ENCODE measurements at places on chromosomes 2 and 18.

DNA sequence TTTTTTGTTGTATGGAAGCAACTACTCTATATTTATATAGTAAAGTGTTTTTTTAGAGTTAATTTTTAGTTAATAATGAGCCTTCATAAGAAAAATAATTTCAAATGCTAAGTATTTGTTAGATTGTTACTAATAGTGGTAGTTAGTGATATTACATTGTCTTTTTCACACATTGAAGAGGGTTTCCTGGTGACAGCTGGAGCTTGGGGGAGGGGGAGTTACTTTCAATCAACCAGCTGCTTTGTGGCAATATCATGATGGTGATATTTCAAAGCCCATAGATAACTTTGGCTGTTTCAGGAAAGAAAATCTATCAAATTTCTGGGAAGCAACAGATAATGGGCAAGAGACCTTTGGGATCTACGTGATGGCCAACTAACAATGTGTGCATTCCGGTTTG is 4.1 kb downstream of the RHBDD1 start:
- no peak for DNase-seq

DNA sequence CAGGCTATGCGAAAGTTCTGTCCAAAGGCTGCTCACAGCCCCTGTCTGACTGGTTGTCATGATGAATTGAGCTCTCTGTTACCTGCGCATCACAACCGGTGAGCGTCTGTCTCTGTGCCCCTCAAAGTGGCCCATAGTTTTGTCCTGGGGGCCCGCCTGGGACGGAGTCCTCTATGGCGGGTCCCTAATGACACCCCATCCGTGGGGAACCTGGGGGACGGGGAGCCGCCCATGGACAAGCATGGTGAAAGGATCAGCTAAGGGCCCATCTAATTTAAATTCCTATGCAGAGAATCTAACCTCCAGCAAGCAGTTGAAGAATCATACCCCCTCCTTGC is 473 bp downstream of the ELMOD3 start:
- no peak for DNase-seq

- DNase-seq = no peak
Observed at GRCh38 chr18:59751186-59751585, 54.0 kb upstream of the CCBE1 start.

- no peak for DNase-seq
Observed at GRCh38 chr2:241546771-241547498, 11.6 kb upstream of the BOK start.

- DNase-seq = peak; percentile 1
Observed at GRCh38 chr2:191321861-191322662, 76.9 kb downstream of the MYO1B start.

DNA sequence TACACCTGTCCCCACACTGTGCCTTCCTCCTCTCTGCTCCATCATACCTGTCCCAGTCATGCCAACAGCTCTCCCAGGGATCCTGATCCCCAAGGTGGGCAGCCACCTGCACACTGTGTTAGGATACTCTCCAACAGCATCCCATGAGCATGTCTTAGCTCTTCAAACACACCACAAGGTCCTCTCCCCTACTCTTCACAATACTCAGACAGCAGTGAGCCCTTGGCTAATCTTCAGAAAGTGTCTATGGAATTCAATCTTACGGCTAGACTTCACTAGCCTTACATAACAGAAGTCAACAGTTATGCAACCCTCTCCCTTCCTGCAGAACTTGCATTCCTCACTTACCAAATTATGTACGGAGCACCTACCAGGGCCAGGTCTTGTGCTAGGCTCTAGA is 79.9 kb downstream of the MYO5B start:
- DNase-seq = no peak

GRCh38 chr2:8281950-8282857 is 399.7 kb upstream of the ID2 start:
- DNase-seq = no peak

- no peak for DNase-seq
Observed at GRCh38 chr18:35588995-35589394, 7.5 kb downstream of the GALNT1 start.

- no peak for DNase-seq
Observed at GRCh38 chr2:1972422-1972821, 228.1 kb upstream of the PXDN start.

- no peak for DNase-seq
Observed at GRCh38 chr2:176729706-176730569, 460.7 kb downstream of the MTX2 start.

GRCh38 chr18:65435534-65435933 is 315.3 kb upstream of the CDH7 start:
- no peak for DNase-seq

GRCh38 chr18:31267823-31268481 is 50.0 kb upstream of the DSG1 start:
- no peak for DNase-seq

DNA sequence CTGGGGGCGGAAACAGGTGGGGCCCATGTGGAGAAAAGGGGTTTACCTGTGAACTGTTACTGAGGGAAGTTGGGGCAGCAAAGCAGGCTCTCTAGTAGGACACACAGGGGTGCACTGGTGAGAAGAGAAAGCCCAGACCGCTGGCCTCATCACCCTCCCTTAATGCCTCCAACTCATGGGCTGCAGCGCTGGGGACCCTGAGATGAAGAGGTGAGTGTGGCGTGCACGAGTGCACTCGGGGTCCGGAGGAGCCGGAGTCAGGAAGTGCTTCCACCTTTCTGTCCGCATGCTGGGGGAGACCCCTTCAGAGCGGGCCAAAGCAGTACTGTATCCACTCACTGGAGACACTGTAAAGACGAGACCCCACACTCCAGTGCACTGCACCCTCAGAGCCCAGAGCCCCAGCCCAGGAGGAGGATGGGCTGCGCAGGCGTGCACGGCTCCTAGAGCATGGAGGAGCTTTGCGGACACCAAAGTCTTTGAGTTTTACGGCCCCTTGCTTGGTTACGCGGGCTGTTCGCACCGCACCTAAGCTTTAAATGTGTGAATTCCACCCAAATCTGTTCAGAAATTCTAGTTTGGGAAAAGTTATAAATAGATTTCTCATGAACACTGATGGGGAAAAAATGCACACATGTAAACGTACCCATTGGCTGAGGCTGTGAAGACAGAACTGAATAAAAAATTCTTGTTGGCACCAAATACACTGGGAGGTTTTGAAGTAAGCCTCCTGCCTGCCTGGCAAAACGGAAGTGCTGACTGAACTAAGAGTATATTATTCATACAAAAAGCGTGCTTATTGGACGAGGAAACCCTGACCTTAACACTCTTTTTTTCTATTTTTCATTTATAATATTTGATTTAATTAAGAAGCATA is 45.4 kb upstream of the PPP4R1 start:
- no peak for DNase-seq

- DNase-seq = no peak
Observed at GRCh38 chr2:218431878-218432277, 13.0 kb downstream of the VIL1 start.

DNA sequence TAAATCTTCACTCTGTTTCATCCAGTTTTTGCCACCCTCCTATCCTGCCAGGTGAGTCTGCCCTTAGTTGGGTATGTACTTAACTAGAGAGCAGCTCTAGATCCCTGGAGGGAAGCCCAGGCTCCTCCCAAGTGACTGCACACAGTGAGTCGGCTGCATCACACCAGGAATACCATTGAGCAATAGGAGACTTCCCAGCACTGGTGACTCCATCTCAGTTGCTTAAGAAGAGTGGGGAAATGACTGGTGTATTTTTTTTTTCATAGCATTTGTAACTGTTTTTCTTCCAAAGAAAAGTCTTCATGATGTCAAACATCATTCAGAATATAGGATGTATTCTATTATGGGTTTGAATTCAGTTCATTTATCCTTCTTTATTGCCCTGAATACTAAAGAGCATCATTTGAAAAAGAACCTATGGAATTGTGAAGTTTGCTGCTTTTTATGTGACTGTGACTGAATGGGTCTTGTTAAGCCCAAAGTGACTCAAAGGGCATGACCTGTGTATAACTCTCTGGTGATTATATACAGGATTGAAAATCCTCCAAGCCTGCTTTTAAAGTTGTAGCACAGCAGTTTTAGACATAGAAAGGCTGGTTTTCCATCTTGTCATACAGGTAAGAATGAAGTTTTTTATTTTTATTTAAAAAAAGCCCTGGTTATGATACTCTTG is 84.3 kb downstream of the MAP3K20 start:
- no peak for DNase-seq

DNA sequence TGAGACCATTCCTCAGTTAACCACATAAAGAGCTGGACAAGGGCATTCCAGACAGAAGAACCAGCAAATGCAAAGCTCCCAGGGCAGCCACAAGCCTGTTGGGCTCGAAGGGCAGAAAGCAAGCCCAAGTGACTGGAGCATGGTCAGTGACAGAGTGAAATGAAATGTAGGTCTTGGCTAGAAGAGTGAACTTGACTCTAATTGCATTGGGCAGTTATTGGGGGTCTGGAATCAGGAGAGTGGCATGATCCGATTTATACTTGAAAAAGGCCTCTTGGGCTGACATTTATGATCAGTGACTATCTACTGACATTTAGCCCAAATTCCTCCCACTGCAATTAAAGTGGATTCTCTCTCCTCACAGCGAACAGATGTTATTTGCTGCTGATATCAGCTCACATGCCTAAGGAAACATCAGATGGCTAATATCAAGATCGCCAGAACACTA is 152.5 kb upstream of the KLF7 start:
- DNase-seq = no peak

DNA sequence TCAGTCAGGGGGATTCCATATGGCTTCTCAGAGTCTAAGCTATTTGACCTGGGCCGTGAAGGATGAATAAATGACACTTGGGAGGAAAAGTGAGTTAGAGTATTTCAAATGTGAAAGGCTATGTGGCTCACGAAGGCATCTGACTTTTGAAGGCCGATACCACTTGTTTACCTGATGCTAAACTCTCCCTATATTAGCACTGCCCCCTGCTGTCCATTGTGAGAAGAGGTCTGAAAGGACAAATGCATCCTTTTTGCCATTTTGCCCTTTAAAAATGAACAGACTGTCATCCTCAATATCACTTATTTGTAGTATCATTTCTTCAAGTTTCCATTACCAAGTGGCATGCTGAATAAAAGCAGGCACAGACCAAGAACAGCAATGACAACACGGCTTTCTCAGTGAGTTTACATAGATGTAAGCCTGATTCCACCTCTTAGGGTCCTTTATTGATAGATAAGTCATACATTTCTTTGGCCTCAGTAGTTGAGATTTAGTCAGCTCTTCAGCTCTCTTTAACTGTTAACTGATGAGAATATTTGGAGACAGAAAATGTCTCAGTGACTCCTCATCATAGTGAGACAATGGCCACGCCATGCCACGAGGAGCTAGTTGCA is 40.1 kb downstream of the DOCK10 start:
- DNase-seq = peak; percentile 43

- DNase-seq = no peak
Observed at GRCh38 chr18:60466677-60467076, 94.1 kb upstream of the MC4R start.

GRCh38 chr2:236302555-236302954 is 38.3 kb upstream of the ASB18 start:
- no peak for DNase-seq

- DNase-seq = no peak
Observed at GRCh38 chr2:168424112-168424951, 31.7 kb upstream of the CERS6 start.

DNA sequence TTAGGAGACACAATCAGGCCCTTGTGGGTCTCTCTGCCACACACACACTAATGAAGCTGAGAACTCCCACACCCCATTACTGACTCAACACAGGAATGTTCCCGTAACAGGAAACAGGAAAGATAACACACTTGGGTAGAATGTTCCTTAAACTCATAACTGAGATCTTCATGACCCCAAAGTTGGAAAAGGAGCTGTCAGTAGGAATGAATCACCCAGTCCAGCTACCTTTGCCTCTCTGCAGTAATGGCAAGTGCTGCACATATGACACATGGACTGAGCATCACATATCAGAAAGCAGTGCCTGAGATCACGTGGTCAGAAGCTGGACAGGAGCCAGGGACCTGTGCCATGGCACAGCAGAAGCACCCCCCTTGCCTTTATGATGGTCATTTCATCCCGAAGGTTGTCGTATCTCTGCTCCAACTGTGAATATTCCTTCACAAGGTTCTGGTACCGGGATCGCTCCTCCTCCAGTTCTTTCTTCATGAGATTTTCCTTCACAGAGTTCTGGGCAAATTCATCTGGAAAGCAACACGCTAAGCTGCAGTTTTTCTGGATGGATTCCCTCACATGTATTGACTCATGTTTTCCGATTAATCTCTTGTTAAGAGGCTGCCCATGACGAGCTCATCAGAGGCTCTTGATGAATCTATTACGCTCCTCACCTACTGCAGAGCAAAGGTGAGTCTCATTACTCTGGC is 65.4 kb upstream of the ACAA2 start:
- no peak for DNase-seq

DNA sequence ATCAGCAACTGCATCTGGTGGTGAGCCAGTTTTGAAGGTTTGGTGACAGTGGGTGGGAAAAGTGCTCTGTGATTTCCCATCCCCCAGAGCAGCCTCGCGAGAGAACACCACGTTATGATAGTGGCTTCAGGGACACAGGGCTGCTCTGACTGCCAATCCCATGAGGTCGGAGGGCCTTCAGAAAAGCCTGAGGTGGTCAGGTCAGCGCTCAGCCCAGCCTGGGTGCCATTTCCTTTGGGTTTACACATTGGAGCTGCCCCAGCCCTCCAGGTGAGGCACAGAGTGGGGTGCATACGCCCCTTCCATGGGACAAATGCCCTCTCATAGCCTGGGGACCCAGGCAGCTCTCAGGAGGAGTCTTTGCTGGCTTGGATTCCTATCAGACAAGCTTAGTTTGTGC is 126.8 kb downstream of the KCTD1 start:
- DNase-seq = no peak

- DNase-seq = peak; percentile 54
Observed at GRCh38 chr2:136116151-136116812, 1.7 kb downstream of the CXCR4 start.

DNA sequence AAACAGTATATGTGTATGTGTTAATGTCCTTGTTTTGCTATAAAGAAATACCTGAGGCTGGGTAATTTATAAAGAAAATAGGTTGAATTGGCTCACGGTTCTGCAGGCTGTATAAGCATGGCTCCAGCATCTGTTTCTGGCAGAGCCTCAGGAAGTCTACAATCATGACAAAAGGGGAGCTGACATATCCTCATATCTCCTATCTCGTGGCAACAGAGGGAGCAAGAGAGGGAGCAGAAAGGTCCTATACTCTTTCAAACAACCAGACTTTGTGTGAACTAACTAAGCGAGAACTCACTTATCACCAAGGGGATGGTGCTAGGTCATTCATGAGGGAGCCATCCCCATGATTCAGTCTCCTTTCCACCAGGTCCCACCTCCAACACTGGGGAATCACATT is 13.0 kb downstream of the CALCRL start:
- no peak for DNase-seq

GRCh38 chr18:8783335-8783993 is 78.1 kb downstream of the MTCL1 start:
- no peak for DNase-seq

DNA sequence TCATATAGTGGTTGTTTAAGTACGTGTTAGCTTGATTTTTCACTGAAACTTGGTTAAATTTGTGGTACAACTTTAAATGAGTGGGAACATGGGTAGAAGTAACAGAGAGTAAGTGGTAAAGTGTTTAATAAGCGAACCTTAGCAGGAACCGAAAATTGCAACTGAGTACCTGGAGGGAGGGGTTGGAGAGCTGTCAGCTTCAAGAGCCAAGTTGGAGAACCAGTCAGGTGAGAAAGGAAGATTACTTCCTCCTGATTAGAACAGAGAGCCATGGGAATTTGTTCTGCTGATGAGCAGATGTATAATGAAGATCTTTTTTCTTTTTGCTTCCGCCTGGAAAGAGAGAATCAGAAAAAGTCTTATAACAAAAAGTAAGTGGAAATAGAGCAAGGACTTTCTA is 158.4 kb upstream of the CDH7 start:
- DNase-seq = no peak

Data from stimulated activated CD8-positive, alpha-beta memory T cell treated with anti-CD3 and anti-CD28 coated beads, Interleukin-15, amount 100 ng/mL, for 48 hours (primary cell).